Stimulated activated CD8-positive, alpha-beta memory T cell treated with anti-CD3 and anti-CD28 coated beads, Interleukin-15, amount 100 ng/mL, for 48 hours (primary cell): ENCODE measurements at places on chromosomes 4 and X.

GRCh38 chr4:145694929-145695328, 15.0 kb downstream of the C4orf51 start:
- no peak for DNase-seq

- no peak for DNase-seq
Observed at GRCh38 chr4:59848457-59848856, 1351.7 kb upstream of the ADGRL3 start.

DNA sequence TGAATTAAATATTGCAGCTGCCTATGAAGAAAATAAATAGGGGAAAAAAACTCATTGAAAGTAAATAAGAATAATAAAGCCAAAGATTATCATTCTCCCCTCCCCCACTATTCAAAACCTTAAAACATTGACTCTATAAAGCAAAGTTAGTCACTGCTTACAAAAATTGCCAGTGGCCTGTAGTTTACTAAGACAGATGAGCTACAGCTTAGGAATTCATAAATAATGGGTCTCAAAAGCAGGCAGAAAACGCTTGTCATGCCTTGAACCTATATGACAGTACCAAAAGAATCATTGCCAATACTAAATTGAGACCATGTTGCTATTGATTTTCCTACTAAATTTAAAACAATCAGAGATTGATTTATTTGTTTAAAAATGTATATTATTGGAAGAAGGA, 78.9 kb downstream of the SLC10A7 start:
- DNase-seq, result no peak

GRCh38 chr4:72641611-72642010, 72.6 kb upstream of the ADAMTS3 start:
- no peak for DNase-seq

GRCh38 chr4:110008540-110008939, 95.9 kb downstream of the EGF start:
- DNase-seq, result no peak

- DNase-seq, result no peak
Observed at GRCh38 chrX:8663325-8663724, 68.6 kb downstream of the ANOS1 start.

- no peak for DNase-seq
Observed at GRCh38 chr4:159201168-159201567, 98.3 kb downstream of the RAPGEF2 start.

DNA sequence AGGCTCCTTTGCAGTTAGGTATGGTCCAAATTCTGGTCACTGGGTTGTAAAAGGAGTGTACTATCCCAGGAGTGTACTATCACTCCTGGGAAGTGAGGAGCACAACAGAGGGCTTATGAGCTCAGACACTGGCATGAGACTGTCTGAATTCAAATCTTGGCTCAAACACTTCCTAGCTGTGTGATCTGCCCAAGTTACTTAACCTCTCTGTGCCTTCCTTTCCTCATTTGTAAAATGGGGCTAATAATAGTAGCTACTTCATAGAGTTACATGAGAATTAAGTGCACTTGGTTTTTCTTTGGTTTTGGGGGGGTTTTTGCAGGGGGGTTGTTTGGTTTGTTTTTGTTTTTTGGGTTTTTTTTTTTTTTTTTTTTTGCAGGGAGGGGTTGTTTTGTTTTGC, 152.0 kb downstream of the BCOR start:
- no peak for DNase-seq
